Breast epithelium (tissue), 4 donors: ENCODE measurements at places on chromosomes 11 and 22.
A peak's percentile ranks its signal among the peaks of the same experiment; 100 is the strongest.

- no peak for DNase-seq
Observed at GRCh38 chr11:104451197-104451893, 287.4 kb upstream of the PDGFD start.

DNA sequence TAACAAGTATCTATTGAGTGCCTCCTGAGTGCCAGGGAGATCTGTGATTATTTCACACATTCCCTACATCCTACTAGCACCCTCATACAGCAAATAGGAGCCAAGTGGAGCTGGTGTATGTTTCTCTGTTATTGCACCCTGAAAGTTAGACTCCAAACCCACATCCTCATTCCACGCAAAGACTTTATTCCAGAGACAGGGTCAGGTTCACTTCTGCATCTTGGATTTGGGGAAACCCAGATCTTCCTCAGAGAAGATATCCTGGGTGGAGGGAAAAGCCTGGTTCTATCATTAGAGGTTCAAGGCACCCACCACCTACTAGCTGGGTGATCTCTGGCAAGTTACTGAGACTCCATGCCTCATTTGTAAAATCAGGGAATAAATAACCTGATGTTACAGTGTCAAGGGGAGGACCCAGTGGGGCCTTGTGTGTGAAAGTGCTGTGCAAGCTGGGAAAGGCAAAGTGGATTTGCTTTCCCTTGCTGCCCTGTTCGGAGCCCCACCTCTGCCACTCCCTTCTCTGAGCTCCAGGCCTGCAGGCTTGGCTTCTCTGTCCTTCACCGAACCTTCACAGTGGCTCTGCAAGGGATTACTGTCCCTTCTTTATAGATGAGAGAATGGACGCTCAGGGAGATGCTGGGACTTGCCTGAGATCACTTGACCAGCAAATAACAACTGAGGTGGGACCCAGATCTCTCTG lies 991 bp upstream of the SLCO2B1 start:
- DNase-seq = no peak

- no peak for DNase-seq
Observed at GRCh38 chr11:83617671-83618070, 331.5 kb upstream of the CCDC90B start.

DNA sequence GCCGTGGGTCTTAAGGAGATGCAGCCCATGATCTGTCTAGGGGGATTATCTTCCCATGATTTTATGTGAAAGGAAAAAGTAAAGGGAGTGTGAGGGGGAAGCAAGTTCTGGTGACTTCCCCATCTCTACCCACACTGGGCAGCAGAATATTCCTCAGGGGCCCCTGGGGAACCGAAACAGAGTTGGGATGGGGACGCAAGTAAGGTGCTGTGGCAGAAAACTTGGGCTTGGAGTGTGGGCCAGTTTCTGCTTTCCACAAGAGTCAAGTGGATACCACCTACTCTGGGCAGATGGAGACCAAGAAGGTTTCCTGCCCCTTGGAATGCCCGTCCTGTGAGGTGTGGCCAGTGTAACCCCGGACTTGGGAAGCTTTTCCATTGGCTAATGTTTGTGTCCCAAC lies 64.4 kb downstream of the SGSM3 start:
- DNase-seq = no peak

GRCh38 chr11:93251922-93252321 lies 54.1 kb upstream of the SLC36A4 start:
- DNase-seq = no peak

GRCh38 chr22:25714739-25715138 lies 27.2 kb upstream of the MYO18B start:
- DNase-seq = no peak

GRCh38 chr11:57307666-57308270 lies 17.0 kb downstream of the TNKS1BP1 start:
- no peak for DNase-seq

- no peak for DNase-seq
Observed at GRCh38 chr22:38435010-38435409, 20.0 kb downstream of the KCNJ4 start.

GRCh38 chr11:75719340-75720239 lies 2.0 kb downstream of the MOGAT2 start:
- no peak for DNase-seq

DNA sequence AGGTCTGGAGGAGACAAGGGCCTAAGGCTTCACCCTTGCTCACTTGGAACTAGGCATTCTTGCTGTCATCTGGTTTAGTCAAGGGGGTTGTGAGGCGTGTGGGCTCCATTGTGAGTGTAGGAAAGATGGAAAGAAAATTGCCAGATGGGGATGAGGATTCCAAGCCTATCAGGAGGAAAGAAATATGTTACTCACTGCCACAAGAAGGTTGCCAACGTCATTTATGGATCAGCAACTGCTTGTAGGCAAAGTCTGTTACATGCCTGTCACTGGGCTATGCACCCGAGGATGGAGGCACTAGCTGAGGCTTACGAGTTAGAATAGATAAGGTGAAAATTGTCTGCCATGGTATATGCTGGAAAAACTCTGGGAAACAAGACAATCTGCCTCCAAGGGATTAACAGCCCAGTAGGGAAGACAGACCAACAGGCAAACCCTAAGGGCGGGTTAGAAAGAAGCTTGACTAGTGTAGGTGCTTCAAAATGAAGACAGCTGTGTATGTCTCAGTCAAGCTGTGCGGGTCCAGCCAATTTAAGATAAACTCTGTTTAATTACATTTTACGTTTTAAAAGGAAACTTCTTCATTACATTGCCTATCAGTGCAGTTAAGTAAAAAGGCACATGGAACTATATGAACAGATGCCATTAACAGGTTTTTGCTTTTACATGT lies 47.4 kb downstream of the SNX19 start:
- DNase-seq = no peak

GRCh38 chr22:47850644-47851151 lies 1088.2 kb downstream of the TBC1D22A start:
- no peak for DNase-seq

DNA sequence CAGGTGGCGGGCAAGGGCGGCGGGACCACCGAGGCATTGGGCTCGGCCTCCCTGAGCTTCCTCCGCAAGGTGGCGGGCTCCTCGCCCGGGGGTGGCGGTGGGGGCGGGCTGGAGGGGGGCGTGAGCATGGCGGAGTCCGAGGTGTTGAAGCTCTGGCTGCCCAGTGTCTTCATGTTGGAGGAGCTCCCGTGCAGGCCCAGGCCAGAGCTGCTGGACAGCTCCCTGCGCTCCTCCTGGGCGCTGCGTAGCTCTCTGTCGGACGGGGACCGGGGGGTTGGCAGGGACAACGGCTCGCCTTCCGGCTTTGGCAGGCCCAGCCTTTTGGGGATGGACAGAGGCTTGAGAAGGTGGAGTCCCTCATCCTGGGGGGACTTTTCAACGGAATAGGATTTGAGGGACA lies 43.9 kb upstream of the BID start:
- no peak for DNase-seq

- DNase-seq = no peak
Observed at GRCh38 chr11:57772562-57772961, 11.0 kb downstream of the CTNND1 start.

GRCh38 chr22:48459259-48459658 lies 1368.4 kb downstream of the BRD1 start:
- no peak for DNase-seq

DNA sequence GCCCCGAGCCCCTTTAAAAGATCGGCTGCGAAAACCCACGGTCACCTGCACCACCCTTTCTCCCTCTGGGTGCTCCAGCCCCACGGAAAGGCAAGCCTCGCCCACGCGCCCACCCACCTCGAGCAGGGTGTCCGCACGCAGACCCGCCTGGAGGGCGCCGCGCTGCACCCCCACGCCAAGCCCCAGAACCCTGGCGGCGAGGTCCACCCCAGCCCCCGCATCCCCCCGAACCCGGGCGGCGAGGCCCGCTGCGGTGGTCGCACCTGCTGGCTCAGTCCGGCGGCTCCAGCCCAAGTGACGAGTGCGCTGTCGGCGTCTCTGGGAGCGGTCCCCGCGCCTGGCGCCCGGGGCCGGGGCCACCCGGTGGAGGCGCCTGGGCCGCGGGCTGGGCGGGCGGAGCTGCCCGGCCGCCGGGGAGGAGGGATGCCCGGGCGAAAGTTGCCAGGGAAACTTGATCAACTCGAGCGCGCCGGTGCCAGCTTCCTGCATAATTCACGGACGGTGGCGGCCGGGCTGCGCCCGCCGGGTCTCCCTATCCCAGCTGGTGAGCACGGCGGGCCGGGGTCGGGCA lies 1.1 kb downstream of the SHANK2 start:
- no peak for DNase-seq

- no peak for DNase-seq
Observed at GRCh38 chr11:95688501-95689222, 100.9 kb downstream of the FAM76B start.

DNA sequence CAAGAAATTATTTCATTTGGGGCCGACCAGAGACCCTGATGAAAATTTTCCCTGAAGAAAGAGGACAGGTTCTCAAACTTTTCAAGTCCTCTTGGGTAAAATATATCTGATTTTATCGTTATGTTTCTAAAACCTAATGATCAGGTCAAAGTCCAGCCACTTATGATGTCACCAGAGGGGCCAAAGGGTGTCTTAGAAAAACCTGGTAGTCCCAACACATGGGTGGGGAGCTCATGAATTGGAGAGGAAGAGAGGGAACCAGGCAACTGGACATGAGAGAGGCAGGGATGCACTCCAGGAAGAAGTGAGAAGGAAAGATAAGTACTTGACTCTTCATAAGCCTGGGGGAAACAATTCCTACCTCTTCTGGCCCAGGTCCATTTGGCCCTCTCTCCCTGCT lies 9.2 kb downstream of the SLC5A1 start:
- DNase-seq = peak; percentile 30

GRCh38 chr11:132310390-132311375 lies 940.3 kb downstream of the NTM start:
- no peak for DNase-seq
